Stimulated activated CD4-positive, alpha-beta T cell treated with anti-CD3 and anti-CD28 coated beads, TNF-alpha, amount 100 ng/mL, for 48 hours (primary cell): ENCODE measurements at places on chromosomes 12 and 14.
A peak's percentile ranks its signal among the peaks of the same experiment; 100 is the strongest.

- no peak for DNase-seq
Observed at GRCh38 chr14:55005071-55005470, 21.8 kb downstream of the WDHD1 start.

- no peak for DNase-seq
Observed at GRCh38 chr12:66596199-66596598, 82.7 kb downstream of the GRIP1 start.

- no peak for DNase-seq
Observed at GRCh38 chr14:101709962-101710931, 51.3 kb upstream of the PPP2R5C start.

DNA sequence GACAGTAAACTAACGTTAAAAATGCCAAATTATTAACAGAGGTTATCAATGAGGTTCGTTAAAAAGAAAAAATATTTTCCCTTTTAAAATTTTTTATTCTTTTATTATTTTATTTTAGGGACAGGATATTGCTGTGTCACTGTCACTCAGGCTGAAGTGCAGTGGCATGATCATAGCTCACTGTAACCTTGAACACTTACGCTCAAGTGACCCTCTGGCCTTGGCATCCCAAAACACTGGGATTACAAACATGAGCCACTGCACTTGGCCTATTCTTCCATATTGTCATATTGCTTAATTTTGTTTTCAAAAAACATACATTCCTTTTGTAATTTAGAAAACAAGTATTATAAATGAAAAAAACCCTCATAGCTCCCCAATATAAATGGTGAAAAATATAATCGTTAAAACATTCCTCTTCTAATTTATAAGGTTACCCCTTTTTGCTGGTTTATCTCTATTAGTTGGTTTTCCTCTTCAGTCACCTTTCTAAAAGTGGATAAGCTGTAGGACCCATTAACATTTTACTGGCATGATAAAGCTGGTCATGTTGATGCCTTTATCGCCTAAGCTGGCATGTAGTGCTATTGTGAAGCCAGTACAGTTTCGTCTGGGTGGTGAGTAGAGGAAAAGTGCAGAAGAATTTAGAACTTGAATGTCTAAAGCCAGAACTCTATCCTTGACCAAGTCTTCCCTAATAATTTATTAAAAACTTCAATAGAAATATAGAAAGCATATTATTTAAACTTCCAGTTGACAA is 27.6 kb downstream of the PDE3A start:
- DNase-seq: no peak

GRCh38 chr14:58027904-58028303 is 124.1 kb downstream of the ARMH4 start:
- DNase-seq: no peak

DNA sequence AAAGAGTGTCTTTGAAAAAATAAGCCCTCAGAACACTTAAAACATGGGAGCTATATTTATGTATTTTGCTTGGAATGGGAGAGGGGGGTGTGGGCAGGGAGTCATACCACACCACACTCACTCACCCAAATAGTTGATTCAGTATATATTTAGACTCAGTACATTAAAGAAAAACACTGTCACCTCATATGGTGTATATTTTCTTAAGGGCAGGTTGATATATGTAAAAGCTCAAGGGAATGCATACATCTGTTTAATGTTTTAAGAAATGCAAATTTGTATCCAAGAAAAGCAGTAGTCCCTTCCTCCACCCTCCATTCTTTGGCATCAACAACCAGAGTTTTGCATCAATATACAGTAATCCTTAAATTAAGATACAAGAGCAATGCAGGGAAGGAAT is 1.4 kb downstream of the NFYB start:
- DNase-seq: no peak

DNA sequence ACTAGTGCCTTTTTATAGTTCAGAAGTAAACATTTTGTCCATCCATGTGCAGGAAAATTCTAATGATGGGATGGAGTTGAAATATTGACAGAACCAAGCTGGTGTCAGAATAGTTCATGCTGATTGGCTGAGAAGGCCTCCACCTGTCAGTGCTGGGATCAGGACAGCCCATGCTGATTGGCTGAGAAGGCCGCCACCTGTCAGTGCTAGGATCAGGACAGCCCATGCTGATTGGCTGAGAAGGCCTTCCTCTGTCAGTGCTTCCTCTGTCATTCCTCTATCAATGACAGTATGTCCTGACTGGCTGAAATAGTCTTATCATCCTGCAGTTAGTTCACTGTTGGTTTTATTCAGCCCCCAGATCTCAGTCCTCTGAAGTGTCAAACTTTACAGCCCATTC is 95.7 kb downstream of the PPP2R5C start:
- no peak for DNase-seq

DNA sequence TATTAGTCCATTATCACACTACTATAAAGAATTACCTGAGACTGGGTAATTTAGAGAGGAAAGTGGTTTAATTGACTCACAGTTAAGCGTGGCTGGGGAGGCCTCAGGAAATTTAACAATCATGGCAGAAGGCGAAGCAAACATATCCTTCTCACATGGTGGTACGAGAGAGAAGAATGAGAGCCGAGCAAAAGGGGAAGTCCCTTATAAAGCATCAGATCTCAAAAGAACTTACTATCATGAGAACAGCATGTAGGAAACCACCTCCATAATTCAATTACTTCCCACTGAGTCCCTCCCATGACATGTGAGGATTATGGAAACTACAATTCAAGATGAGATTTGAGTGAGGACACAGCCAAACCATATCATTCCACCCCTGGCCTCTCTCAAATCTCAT is 422.6 kb downstream of the MDGA2 start:
- no peak for DNase-seq

- no peak for DNase-seq
Observed at GRCh38 chr14:73662487-73662943, 17.7 kb downstream of the DNAL1 start.

DNA sequence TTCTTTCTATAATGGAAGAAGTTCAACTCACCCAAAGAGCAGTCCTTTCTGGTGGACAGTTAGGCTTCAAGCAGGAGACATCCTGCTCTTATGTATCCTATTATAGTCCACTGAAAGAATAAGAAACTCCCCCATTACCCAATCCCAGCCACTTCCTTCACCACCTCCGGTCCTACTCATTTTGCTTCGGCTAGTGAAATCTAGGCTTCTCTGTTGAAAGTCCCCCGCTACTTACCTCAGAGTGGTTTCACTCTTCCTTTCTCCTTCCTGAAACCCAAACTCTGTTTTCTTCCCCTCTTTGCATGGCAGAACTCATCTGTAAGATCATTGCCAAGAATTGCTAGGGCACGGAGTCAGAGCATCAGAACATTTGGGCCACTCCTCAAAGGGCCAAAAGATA is at the start of gene GPR84:
Gene GPR84, minus strand, starts transcription at position 74 of the 400 bp plus-strand sequence. CDS start 635 bp downstream, outside the sequence.
- no peak for DNase-seq

DNA sequence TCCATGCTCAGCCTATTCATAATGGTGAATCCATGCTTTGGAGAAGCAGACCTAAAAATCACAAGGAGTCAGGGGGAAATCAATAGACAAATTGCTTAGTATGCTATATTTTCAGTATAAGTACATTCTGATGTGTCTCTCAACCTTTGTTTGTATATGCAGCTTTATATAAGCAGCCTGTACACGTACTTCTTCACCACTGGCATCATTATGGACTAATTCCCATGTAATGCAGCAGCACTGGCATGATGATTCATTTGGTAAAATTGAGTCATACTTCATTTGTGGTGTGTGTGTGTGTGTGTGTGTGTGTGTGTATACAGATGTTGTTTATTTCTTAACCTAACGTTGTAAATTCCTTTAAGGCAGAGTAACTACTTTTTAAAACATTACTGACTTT is 10.9 kb downstream of the DCP1B start:
- DNase-seq: no peak

DNA sequence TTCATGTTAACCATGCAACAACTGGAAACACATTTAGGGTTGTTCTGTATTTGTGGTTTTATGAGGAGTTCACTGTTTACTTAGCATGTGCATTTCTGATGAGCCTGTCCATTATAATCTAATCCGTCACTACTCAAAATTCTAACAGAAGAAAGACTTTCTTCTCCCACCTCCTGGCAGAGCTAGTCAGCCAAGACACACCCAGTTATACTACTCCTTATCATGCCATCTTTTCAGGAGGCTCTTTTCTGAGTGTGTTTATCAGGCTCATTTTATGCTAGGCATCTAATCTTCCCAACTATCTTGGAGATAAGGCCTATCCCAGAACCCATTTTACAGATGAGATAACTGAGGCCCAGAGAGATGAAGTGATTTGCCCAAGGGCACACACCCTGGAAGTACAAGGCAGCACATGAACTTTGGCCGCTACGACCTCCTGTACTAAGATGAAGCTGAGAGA is 10.4 kb upstream of the MED13L start:
- no peak for DNase-seq

DNA sequence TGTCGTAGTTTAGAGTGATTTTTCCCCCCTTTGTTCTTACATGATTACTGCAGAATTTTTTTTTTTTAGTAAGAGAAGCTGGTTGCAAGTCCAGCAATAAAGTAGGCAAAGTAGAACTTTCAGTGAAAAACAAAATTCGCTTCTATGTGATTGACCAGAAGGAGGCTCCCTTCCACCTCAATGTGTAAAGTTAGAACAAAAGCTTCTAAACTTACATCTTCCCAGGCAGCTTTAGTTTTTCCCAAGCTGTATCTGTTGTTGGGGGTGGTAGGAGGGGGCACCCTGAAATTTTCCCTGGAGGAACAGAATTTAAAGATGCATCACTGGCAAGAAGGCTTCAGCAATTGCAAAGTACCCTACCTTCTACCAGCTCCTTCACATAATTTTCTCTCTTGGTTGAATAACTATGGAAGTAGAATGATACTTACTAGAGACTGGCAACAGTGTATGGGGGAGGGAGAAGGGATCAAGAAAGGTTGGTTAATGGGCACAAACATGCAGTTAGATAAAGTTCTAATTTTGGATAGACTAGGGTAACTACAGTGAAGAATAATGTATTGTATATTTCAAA is 87.3 kb upstream of the E2F7 start:
- DNase-seq: no peak

DNA sequence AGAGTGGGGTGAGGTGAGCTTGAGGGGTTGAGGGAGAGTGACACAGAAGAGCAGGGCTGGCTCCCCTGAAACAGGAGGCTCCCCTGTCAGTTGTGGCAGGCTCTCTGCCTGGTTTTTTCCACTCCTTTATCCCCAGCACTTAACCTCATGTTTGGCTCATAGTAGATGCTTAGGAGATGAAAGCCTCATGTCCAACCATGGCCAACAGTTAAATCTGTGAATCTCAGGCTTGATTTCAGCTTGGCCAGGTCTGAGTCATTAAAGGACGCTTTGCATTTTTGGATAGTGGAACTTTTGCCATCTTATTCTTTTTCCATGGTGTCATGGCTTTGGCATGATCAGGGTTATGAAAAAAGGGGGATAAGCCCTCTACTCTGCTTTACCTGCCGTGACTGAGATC is 117.2 kb downstream of the CACNA1C start:
- no peak for DNase-seq

- peak; percentile 74 for DNase-seq
Observed at GRCh38 chr12:53344824-53345485, 8.8 kb upstream of the SP7 start.

DNA sequence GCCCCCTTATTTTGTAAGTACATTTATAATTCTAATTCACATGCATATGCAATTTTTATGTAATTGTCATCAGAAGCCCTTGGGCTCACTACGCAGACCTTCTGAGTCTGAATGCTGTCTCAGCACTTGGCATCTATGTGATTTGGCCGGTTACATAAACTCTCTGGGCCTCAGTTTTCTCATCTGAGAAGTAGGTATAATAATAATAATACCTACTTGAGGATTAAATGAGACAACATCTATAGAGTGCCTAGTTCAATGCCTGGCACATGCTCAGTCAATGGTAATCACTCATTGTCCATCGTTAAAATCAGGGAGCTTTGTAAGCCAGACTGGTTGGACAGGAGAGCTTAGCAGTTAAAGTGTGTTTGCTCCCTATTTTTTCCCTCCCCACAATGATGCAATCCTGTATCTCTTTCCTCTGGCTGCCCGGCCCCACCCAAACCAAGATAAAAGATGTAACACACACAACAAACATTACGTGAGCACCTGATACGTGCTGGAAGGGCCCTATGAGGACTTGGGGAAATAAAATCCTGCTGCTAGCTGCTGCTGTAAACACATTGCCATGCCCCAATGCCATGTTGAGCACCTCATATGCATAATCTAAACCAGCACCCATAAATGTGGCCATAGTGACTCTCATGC is 235.0 kb downstream of the CRADD start:
- DNase-seq: no peak

DNA sequence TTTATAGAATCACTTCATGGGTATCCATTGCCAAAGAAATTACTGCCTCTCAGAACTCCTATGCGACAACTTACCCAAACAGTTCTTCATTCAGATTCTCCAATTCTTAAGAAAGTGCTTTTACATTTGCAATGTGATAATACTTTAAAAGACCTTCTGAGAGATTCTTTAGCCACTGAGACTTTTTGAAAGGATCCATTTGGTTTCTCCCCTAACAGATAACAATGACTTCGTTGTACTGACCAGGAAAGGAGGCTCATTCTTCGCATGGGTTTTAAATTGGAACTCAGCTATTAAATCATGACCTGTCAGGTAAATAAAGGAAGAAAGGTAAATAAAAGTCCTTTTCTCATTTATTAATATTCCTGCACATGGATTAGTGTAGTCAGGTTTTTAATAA is 14.8 kb downstream of the ITPR2 start:
- DNase-seq: no peak

DNA sequence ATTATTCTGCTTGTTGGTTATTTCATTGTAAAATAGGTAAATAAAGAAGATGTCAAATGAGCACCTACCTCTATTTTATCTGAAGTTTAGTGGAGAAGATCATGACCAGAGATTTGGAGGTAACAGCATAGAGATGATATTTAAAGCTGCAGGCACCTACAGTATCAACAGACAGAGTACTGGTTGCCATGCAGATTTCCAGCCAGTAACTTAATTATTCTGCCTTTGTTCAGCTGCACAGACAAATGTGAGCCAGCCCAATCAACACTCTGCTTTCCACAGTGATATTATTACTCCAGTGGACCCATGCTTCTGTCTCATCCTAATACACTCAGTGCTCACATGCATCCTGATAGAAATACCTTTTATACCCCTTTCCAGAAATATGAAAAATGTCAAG is 348.5 kb upstream of the RGS6 start:
- no peak for DNase-seq

- no peak for DNase-seq
Observed at GRCh38 chr12:32826807-32827412, 69.7 kb downstream of the PKP2 start.

DNA sequence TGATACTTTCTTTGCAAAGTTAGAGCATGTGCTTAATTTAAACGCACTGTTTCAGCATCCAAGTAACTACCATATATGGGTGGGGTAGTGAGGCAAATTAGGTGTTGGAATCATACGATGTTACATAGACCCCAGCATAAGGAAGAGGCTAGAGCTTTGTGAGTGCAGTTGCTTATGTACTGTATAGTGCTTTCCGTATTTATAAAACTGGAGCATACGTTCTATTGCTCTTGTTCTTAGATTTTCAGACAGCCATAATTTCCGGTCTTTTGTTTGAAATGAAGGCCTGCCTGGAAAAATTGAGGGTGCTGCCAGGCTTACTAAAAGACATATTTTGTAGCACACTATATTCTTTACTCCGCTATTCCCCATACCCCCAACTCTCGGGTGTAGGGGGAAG is 335.7 kb downstream of the FOXG1 start:
- no peak for DNase-seq
